Bladder microvascular endothelial cell (primary cell): ENCODE measurements at places on chromosomes 11 and 22. TPM values are rescaled to one million over a fixed set of nuclear protein-coding genes. Genes with fewer than 3 reads are reported as not detected.

Gene RAPSN
- total RNA-seq: 0.25 and 0.32 TPM in 2 replicates

Gene SLN
- total RNA-seq: not detected in 2 replicates

Gene ZBTB16
- total RNA-seq: 27.5 and 30.0 TPM in 2 replicates

Gene RRAS2
- total RNA-seq: 44.5 and 162 TPM in 2 replicates

Gene RAB3IL1
- total RNA-seq: 1.6 and 2.8 TPM in 2 replicates

Gene SAA1
- total RNA-seq: not detected in 2 replicates

Gene DLG2
- total RNA-seq: 0.49 and 0.76 TPM in 2 replicates

Gene LRRC56
- total RNA-seq: 0.32 and 1.2 TPM in 2 replicates

Gene CACNA1I
- not detected in 2 replicates for total RNA-seq

Gene OPCML
- total RNA-seq: 0.31 TPM in 1 of 2 replicates, not detected in the other

Gene EFCAB6
- under 0.01 and 0.50 TPM in 2 replicates for total RNA-seq

Gene ADORA2A
- total RNA-seq: 13.4 and 14.2 TPM in 2 replicates
